Activated CD8-positive, alpha-beta memory T cell treated with anti-CD3 and anti-CD28 coated beads for 1 hour (primary cell): ENCODE measurements at places on chromosomes 7 and 10.

- no peak for DNase-seq
Measured at GRCh38 chr7:88217675-88218428, 2.0 kb downstream of the SRI start.

GRCh38 chr10:106740071-106740470 lies 424.4 kb downstream of the SORCS1 start:
- no peak for DNase-seq

DNA sequence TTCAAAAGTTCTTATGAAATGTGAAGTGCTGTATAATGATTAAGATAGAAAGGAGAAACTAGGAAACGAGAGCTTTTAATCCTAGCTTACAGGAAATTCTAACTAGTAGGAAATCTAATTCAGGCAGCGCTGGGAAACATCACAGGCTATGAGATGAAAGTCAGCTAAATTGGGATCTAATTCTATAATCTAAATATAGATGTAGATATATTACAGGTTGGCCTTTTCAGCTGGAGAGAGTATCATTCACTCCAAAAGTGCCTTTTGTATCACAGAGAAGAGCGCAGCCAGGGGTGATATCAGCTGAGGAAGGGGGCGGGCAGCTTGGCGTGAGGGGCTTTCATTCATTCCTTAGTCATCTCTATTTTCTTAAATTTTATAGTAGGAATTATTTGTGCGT lies 157.0 kb downstream of the CUX1 start:
- no peak for DNase-seq

DNA sequence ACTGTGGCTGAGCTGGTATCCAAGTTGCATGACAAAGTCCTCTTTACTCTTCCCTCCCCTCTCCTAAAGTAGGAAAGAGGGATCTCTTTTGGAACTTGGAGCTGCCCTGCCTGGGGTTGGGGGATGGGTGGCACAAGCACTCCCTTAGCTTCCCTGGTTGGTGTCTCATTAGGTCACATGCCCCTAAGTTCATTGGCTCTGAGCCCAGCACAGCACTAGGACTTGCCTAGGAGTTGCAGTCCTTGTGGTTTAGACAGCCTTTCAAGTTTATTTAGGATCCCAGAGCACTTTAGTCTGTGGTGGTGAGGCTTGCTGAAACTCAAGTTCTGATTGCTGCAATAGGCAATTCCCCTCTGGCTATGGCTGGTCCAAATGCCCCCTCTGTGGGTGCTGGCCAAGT lies 281.4 kb downstream of the NXPH1 start:
- DNase-seq, result no peak

DNA sequence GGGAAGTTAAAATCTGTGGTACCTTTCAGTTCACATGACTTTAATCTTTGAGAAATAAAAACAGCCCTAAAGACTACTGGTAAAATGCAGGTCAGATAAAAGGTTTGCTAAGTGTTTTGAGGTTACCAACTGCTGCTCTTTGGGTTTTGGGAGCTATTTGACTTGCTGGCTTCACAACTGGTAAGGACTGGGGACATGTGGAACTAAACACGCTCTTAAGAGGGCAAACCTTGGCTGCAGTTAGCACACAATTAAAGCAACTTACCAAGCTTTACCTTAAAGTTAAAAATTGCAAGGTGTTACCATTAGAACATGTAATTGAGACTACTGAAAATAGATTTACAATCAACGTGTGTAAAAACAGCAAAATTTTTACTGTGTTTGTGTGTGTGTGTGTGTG lies 220.2 kb downstream of the PHF14 start:
- DNase-seq, result no peak

DNA sequence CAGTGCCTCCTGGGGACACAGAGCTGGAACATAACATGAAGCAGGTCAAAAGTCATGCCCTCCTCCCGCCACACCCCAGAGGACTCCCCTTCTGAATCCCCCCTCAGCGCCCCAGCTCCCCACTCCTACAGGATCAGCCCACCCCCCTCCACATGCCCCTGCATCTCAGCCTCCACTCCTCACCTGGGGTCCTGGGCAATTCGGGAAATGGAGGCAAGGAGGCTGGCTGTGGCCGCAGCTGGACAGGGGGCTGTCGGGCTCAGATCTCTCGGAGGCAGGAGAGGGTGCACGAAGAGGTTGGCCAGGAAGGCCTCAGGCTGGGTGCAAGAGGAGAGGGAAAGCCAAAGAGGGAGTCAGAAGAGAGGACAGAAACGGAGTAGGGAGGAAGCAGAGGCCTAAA lies 7.8 kb downstream of the ATG9B start:
- no peak for DNase-seq

GRCh38 chr7:82745117-82745516 lies 301.5 kb upstream of the CACNA2D1 start:
- no peak for DNase-seq

GRCh38 chr10:60735244-60735643 lies 43.0 kb upstream of the CDK1 start:
- no peak for DNase-seq

GRCh38 chr7:121876656-121877500 lies 3.9 kb downstream of the PTPRZ1 start:
- DNase-seq, result no peak
